ENCODE measurements at places on chromosomes 1 and 21.

- no peak for DNase-seq
These were observed 9.9 kb downstream of the TGFBR3 start for GRCh38 chr1:91876040-91876470.

DNA sequence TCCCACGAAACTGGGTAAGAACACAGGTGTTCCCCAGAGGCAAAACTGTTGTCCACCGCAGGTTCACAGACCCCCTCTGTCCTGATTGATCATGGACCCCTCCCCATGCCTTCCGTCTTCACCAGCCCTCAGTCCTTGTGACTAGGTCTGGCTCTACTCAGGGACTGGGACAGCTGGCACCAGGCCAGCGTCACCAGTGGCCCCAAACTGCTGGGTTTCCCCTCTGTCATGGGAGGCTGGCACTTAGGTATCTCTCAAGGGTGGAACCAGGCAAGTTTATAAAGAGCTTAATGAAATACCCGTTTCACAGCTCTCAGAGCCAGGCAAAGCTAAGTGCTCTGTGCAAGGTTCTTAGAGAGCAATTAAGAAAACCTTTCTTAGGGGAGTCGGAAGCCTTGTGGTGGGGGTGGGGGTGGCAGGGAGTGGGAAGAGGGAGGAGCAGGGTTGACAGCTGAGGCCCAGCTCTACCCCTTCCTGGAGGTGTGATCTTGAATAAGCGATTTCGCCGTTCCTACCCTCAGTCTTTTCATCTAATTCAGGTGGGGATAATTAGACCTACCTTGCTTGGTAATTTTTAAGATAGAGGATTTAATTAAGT is 35.0 kb upstream of the IFNLR1 start:
- no peak for DNase-seq

DNA sequence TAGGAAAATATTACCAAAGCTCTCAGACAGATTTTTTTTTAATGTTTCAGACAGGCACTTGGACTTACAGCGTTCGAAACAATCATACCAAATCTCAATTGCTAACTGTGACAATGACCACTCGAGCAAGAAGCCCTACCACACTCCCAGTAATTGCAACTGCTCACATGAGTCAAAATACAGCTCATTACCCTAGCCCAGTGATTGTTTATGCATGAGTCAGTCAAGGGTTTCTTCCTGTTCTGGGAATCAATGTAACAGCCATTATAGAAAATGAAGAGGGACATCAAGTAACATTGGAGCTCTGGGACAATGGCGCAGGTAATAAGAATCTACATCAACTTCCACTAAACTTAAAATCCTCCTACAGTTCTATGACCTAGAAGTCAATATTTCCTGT is 56.1 kb upstream of the SH3GLB1 start:
- DNase-seq: peak; percentile 7

- DNase-seq: no peak
These were observed 640.4 kb upstream of the ADGRL4 start for GRCh38 chr1:79646880-79647279.

DNA sequence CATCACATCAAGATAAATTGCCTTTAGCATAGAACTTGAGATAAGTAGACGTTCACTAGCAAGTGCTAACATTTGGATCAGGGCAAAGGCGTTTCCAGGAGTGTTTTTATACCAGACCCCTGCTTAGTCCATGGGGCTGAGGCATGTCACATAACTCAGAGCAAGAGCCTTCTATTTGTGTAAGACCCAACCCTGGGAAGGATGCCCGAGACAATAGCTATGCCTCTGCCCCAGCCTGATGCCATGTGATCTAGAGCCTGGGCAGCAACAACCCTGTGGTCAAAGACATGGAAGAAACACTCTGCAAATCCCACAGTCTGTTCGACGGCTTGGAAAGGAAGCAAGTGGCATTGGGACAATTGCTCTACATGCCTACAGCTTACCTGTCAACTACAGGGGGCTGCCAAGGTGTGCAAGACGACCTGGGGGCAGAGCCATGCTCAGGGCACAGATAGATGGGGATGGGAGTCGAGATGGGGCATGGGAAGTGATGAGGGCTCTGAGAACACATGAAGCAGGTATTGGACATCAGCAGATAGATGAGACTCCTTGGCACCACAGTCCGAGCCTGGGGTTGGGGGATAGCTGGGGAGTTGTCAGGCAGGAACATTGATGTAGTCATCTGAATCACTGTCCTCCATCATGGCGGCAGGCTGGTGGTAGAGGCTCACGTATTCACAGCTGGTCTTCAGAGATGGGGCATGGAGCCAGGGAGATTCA is 7.3 kb downstream of the IL24 start:
- DNase-seq: no peak

DNA sequence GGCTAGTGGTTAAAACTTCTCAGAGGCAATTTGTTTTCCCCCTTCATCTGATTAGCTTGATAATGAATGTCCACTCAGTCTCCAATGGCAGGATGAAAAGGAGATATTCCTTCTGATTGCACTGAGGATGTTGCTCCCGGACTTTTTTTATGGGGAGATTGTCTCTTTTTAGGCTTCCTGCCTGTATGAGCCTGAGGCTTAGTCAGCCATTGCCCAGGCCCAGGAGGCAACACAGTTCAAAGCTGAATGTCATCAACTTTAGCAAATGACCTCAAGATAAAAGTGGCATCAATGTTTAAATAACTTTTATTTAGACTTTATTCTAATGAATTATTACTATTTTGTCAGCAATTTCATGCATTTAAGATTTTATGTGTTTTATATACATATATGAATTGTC is 162.9 kb upstream of the PTBP2 start:
- no peak for DNase-seq

GRCh38 chr1:44077421-44077820 is 41.2 kb upstream of the KLF17 start:
- DNase-seq: no peak

DNA sequence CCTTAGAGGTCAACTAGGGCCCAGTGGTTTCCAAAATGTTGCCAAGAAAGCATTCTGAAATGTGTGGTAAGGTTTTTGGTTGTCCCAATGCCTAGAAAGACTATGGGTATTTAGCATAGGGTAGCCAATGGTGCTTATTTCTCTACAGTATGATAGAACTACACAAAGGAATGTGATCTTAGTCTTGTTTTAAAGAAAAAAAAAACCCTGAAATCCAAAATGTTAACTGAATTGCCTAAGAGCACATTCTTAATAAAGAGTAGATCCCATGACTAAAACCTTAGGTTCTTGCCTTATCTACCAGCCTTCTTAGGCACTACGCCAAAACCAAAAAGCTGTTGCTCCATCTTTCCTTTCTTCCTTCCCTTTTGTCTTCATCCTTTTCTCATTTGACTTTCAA is 428.2 kb downstream of the MRPL39 start:
- DNase-seq: peak; percentile 22

GRCh38 chr1:151739590-151740355 is 18.5 kb downstream of the RIIAD1 start:
- no peak for DNase-seq

- no peak for DNase-seq
These were observed 64.0 kb downstream of the KCNAB2 start for GRCh38 chr1:6109688-6110087.

GRCh38 chr1:25456502-25456901 is 25.8 kb downstream of the MACO1 start:
- DNase-seq: peak; percentile 68

DNA sequence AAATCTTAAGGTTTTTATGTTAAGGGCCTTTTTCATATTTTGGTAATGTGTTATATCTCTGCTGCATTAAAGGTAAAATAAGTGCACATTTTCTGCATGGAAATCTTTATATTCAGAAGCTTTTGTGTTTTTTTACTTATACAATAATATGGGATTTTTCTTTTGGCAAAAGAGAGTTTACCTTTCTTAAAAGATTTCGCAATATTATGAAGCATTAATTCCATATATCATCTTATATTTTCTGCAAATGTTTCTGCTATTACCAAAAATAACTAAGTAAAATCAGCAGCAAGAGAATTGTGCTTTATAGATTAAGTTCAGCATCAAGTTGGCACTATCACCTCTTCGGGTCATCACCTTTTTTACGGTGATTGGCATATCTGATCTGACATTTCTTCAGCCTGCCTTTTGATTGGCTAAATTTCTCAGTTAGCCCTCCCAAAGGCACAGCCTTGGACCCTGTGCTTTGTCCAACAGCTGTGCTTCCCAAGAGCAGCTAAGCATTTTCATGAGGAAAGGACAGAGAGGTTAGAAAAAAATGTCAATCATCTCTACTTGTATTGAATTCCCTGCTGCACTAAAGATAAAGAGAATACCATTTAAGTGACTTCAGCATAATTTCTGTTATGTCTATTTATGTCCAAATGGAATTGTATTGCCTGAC is 767.1 kb upstream of the PRMT6 start:
- DNase-seq: no peak

- peak; percentile 71 for DNase-seq
These were observed 49.6 kb upstream of the IRF2BP2 start for GRCh38 chr1:234659538-234659937.

DNA sequence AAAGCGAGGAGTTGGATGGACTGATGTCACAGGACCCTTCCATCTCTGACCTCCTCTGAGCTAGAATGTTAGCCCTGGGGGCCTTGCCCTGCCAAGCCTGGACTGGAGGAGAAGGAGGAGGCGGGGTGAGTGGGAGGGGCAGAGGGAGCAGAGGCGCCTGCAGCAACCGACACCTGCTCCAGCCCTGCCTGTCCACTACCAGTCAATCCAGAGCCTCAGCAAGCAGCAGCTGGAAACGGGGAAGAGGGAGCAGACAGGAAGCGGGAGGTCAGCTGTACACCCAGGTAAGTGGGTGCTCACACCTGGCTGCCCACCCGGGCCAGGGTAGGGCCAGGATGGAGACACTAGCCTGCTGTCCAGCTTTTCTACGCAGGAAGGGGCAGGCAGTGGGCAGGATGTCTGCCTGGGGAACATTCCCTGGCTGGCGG is at the start of gene IGFN1:
Gene IGFN1 (plus strand): TSS at position 201 of the 428 bp plus-strand sequence. CDS start 2,470 bp downstream, outside the sequence.
- peak; percentile 11 for DNase-seq

DNA sequence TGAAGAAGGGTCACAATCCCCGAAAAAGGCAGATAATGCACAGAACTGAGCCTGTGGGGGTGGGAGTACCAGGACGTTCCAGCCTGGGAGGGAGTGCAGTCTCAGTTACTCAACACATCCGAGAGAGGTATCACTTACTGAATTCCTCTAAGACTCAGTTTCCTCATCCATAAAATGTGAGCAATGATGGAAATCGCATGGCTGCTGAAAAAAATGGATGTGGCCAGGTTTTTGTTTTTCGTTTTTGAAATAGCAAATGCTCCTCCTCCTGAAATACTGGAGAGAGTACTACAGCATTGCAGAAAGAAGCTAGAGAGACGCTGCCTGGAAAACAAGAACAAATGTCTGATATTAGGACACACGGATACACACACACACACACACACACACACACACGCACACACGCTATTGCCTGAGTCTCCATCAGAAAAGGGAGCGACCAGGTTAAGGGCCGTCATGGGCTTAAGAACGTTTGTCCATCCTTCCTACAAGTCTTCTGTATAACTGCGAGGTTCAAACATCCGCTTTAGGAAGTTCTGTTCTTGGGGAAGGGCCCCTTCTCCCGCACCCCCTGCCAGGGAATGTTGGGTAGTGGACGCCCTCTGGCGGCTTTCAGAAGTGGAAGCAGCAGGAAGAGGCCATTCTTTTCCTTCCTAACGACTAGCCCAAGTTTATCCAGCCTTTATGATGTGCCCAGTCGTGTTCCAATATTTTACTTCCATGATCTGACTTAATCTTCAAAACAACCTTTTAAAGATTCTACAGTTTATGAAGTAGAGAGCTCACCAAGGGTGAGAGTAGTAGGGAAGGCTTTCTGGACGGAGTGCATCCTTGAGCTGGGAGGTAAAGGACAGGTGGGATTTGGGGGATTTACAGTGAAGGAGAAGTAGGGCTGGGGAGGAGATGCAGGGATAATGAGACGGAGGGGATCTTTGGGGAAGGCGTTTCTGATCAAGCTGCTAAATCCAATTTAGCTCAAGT is 699 bp upstream of the NES start:
- DNase-seq: peak; percentile 68

DNA sequence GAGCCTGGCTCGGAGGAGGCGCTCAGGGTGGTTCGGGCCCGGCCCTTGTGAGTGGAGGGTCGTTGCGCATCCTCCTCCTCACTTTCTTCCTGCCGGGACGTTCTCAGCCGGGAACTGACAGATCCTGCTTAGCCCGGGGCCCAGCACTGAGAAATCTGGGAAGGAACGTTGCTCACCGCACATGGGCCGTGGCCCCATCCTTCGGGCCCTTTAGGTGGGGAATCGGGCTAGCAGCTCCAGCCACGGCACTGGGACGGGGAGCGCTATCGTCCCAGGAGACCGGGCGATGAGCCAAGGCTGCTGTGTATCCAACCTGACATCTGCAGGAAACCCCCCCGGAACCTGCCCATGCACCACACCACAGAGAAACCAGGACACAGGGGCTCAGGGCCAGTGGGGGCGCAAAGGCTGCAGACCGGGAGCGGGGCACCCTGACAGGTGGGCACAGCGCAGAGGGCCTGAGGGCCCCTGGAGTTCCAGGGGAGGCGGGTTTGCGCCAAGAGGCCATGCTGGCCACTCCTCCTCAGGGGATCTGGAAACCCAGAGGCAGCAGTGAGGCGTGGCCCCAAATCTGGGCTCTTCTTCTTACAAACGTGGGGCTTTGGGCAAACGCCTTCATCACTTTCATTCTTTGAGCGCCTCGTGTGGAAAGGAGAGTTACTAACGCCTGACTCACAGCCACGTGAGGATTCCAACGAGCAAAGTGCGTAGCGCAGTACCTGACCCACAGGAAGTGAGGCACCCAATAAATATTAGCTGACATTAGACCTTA is at the start of gene SH2D5:
Gene SH2D5 (minus strand): TSS at position 116 of the 772 bp plus-strand sequence. CDS start 4,659 bp downstream, outside the sequence.
- peak; percentile 76 for DNase-seq

DNA sequence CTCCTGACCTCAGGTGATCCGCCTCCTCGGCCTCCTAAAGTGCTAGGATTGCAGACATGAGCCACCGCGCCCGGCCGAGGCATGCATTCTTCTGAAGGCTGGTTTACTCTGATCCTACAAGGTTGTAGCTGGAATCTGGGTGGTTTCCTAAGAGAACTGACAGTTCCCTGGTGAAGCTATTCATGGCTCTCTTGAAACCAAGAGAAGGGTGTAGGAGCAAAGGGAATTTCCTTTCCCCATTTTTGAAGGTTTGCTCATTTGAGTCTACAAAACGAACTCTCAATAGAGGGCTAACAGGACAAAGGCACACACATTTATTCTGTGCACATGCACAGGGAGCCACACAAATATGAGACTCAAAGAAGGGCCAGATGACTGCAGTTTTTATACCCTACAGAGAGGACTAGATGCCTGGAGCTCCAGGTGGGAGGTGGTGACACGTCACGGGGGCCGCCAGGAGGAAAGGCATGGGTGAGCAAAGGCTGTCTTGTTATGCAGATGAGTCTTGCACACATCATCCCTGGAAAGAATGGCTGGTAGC is 49.5 kb upstream of the ERRFI1 start:
- DNase-seq: no peak

GRCh38 chr1:82044536-82044935 is 243.8 kb downstream of the ADGRL2 start:
- DNase-seq: no peak

- DNase-seq: no peak
These were observed 2.9 kb downstream of the DIPK1A start for GRCh38 chr1:92958203-92958970.

DNA sequence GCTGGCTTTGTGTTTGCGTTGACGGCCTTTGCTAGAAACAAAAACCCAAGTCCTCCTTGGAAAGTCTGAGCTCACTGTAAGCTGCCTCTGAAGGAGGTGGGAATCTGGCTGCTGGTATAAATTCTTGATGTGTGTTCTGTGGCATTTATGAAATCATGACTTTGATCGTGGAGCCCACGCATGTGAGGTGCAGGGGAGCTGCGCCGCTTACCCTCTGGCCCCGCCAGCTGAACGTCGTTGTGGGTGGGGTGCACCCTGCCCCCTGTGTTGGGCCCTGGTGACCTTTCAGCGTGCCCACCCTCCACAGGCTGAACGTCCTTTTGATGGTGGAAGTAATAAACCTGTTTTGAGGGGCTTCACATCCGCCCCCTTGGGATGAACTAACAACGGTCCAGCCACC is 21.2 kb upstream of the DIP2A start:
- no peak for DNase-seq
